Endothelial cell of umbilical vein (primary cell): ENCODE measurements at places on chromosomes 12 and 14. TPM values are rescaled to one million over a fixed set of nuclear protein-coding genes. Genes with fewer than 3 reads are reported as not detected.
A peak's percentile ranks its signal among the peaks of the same experiment; 100 is the strongest.

DNA sequence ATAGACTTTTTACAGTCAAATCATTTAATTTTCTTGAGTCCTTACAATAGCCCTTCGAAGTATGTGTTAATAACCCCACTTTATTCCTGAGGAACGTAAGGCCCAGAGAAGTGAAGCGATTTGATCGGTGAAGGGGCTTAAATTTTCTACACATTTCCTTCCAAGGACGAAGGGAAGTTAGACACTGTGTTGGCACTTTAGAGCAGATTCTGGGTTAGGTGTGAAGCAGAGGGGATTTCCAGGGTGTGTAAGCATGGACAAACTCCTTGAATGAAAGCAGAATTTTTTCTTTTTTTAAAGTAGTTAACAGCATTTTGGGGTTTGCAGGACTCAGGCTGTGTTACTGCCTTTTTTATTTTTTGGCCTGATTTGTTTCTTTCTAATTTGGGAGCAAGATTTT is 38.9 kb downstream of the PRORP start:
- no peaks in the 10 kb centered on the region for H3K27me3 ChIP-seq
- peaks cover 24% of the 10 kb centered on the region for H3K4me1 ChIP-seq
- H3K4me3 ChIP-seq: no peak overlapping the region
- no peaks in the 10 kb centered on the region for H3K36me3 ChIP-seq
- DNase-seq: peak; percentile 28

DNA sequence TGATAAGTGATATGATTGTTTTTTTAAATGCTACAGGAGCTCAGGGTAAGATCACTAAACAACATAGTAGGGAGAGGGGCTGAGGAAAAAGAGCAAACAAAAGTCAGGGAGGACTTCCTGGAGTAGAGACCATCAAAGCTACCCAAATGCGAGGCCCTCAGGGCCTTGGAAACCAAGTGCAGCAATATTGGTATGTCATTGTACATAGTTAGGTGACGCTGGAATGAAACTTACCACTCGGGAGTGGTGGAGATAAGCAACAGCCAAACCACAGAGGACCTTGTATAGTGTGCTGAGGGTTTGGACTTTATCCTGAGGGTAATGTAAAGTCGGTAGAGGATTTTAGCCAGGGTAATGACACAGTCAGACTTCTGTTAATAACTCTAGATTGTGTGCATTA is 13.8 kb downstream of the KITLG start:
- no peak for DNase-seq
- no peak overlapping the region for H3K4me3 ChIP-seq
- H3K27me3 ChIP-seq: no peaks in the 10 kb centered on the region
- no peaks in the 10 kb centered on the region for H3K36me3 ChIP-seq
- no peak overlapping the region for H3K27ac ChIP-seq

The GNPTAB gene
- 14.7 and 15.6 TPM in 2 replicates for polyA plus RNA-seq

The KCNA5 gene
- polyA plus RNA-seq: not detected in 2 replicates

DNA sequence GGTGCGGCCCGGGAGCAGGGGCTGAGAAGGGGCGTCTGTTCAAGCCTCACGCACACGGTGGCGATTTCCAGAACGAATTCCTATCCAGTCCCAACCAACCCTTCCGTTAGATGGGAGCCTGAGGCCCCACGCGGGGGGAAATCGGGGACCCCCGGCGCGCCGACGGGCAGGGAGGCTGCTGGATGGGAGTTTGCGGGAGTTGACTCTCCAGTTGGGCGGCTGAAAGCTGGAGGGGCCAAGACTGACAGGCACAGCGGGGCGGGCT is 9.8 kb downstream of the EXOC3L4 start:
- H3K4me1 ChIP-seq: no peaks in the 10 kb centered on the region
- DNase-seq: no peak
- no peak overlapping the region for H3K4me3 ChIP-seq
- peaks cover 28% of the 10 kb centered on the region for H3K27me3 ChIP-seq

The TGFB3 gene
- 5.3 and 6.9 TPM in 2 replicates for polyA plus RNA-seq

- no peak overlapping the region for H3K4me3 ChIP-seq
- no peak overlapping the region for H3K27ac ChIP-seq
- DNase-seq: no peak
- H3K36me3 ChIP-seq: no peaks in the 10 kb centered on the region
- no peaks in the 10 kb centered on the region for H3K27me3 ChIP-seq
Observed at GRCh38 chr12:115543269-115543668, 734.2 kb downstream of the MED13L start.

The TAS2R10 gene
- polyA plus RNA-seq: 0.11 and 0.22 TPM in 2 replicates

DNA sequence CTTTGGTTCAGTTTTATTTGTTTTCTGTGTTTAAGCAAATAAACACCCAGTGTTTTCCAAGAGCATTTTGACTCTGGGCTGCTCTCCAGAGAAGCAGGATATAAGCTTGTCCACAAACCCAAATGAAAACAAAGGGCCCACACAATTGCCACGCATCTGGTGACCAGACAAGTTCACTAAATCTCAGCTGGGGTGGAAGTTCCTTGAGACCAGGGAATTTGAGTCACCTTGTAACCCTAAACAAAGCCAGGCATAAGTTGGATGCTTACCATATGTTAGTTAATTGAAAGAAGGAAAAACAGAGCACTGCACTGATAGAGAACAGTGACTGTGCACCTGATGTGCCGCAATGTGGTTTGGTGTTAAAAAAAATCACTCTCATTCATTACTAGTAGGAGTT is 1.6 kb upstream of the TXNRD1 start:
- no peaks in the 10 kb centered on the region for H3K36me3 ChIP-seq
- peaks cover 23% of the 10 kb centered on the region for H3K4me1 ChIP-seq
- no peak overlapping the region for H3K4me3 ChIP-seq
- DNase-seq: peak; percentile 36
- no peaks in the 10 kb centered on the region for H3K27me3 ChIP-seq
- no peak overlapping the region for H3K27ac ChIP-seq

GRCh38 chr14:61575551-61576150 is 119.7 kb upstream of the HIF1A start:
- H3K27ac ChIP-seq: no peak overlapping the region
- no peaks in the 10 kb centered on the region for H3K36me3 ChIP-seq
- H3K27me3 ChIP-seq: no peaks in the 10 kb centered on the region
- H3K4me1 ChIP-seq: peaks cover 7% of the 10 kb centered on the region
- no peak for DNase-seq

GRCh38 chr14:22554498-22555383 is 34.3 kb downstream of the DAD1 start:
- H3K27me3 ChIP-seq: no peaks in the 10 kb centered on the region
- no peaks in the 10 kb centered on the region for H3K36me3 ChIP-seq
- no peak overlapping the region for H3K4me3 ChIP-seq
- no peak overlapping the region for H3K27ac ChIP-seq

DNA sequence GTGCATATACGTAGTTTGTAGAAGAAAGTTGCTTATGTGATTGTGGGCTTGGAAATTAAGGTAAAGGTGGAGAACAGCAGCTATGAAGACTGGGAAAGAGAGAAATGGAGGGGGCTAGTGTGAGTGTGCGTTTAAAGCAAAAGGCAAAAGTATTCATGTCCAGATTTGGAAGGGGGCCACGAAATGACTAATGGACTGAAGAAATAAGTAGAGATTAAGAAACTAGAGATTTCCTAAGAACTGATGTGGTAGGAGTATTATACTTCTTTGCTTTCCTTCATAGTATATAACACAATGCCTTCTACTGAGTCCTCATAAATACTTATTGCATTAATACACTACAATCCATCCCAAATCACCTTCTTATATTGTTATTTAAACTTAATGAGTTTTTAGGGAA is 298.6 kb upstream of the NOVA1 start:
- no peaks in the 10 kb centered on the region for H3K4me1 ChIP-seq
- no peak for DNase-seq
- no peak overlapping the region for H3K4me3 ChIP-seq
- H3K36me3 ChIP-seq: no peaks in the 10 kb centered on the region
- H3K27me3 ChIP-seq: no peaks in the 10 kb centered on the region

DNA sequence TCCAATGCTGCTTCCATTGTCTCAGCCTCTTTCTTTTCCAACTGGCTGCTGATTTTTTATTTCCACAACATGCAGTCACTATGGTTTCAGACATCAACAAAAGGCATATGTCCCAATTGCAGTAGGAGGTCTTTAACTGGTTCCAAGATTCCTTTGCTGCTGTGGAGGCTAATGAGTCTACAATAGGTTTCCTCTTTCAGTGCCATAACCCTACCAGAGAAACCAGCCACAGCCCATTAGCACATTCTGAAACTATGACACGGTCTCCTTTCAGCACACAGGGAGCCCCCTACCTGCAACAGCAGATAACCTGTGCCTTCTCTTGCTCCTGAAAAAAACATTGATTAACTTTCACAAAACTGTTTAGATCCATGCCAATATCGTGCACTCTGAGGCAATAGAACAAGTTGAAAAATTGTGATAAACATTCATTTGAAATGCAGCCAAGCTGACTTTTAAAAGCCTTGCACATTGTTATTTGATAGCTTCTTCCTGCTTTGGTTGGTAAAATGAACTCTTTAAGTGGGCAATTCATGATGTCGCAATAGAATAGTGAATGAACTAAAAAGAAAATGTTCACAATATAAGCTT is 32.4 kb downstream of the PLEKHG7 start:
- H3K4me1 ChIP-seq: peaks cover 4% of the 10 kb centered on the region
- peaks cover 2% of the 10 kb centered on the region for H3K27me3 ChIP-seq
- no peaks in the 10 kb centered on the region for H3K36me3 ChIP-seq

- no peaks in the 10 kb centered on the region for H3K27me3 ChIP-seq
- no peak overlapping the region for H3K4me3 ChIP-seq
- H3K36me3 ChIP-seq: no peaks in the 10 kb centered on the region
Observed at GRCh38 chr12:39343665-39344064, 99.3 kb downstream of the KIF21A start.

DNA sequence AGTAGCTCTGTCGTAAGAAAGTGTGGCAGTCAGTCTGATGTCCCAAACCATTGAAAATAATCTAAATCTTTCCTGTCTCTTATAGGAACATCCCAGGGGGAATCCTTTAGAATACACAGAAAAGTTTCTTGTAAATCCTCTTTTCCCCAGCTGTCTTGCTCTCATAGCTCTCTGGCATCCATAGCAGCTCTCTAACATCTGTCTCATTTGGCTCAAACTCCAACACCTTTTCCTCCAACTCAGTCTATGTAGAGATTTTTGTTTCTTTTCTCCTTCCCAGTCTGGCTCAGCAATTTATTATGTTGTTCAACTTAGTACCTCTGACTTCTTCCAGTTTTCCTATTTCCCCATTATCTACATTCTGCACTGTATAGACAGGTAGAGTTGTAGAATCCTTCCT is 84.4 kb upstream of the NEDD1 start:
- H3K4me3 ChIP-seq: no peak overlapping the region
- no peak for DNase-seq
- no peaks in the 10 kb centered on the region for H3K36me3 ChIP-seq
- H3K27me3 ChIP-seq: no peaks in the 10 kb centered on the region
- H3K27ac ChIP-seq: no peak overlapping the region

DNA sequence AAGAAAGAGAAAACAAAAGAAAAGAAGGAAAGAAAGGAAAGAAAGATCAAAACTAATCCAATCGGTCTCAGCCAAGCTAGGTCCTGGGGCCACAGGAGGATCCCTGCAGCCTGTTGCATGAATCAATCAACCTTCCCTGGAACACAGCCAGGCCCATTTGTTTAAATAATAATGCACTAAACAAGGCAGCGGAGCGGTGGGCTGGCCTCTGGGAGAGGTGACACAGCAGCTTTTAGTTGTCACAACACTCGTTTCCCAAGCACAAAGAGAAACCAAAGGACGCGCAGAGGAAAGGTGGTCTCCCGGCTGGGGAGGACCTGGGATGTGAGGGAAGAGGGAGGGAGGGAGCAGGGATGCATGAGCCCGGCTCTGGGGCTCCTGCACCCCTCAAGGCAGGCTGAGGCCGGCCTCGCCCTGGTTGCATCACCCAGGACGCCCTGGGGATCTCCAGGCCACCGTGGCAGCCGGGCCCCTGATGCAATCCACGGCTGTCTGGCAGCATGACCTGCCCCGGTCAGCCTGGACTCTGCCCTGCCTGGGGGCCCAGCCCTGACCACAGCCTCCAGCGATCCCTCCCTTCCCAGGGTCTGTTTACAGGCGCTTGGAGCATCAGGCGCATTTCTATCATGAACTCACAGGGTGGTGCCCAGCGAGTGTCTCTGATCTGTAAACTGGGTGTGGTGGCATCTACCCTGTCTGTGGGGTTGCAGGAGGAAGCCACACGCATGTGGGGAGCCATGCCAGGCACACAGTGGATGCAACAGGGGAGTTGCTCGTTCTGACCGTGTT is 32.5 kb downstream of the MMP17 start:
- peak; percentile 10 for DNase-seq
- no peaks in the 10 kb centered on the region for H3K36me3 ChIP-seq
- no peaks in the 10 kb centered on the region for H3K4me1 ChIP-seq
- H3K27me3 ChIP-seq: no peaks in the 10 kb centered on the region

GRCh38 chr12:43973993-43974392 is 138.1 kb downstream of the TMEM117 start:
- no peak overlapping the region for H3K27ac ChIP-seq
- H3K27me3 ChIP-seq: no peaks in the 10 kb centered on the region
- DNase-seq: peak; percentile 13

The KLRG1 gene
- polyA plus RNA-seq: 13.1 and 15.9 TPM in 2 replicates

DNA sequence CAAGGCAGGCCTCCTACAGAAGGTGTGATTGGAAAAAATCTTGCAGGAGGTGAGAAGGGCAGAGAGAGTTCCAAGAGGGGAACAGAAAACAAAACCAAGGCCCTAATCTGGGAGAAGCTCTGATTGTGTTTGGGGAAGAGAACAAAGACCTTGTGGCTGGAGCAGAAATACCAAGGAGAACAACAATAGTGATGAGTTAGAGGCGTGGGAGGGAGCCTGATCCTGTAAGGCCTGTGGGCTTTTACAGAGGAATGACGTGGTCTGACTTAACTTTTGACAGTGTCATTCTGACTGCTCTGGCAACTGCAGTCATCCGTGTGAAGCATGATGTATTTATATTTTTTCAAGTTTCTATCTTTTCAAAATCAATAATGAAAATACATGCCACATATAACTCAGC is 200.6 kb downstream of the ANO4 start:
- H3K4me3 ChIP-seq: no peak overlapping the region
- no peaks in the 10 kb centered on the region for H3K36me3 ChIP-seq
- H3K27me3 ChIP-seq: no peaks in the 10 kb centered on the region
- no peak overlapping the region for H3K27ac ChIP-seq
- DNase-seq: no peak
- no peaks in the 10 kb centered on the region for H3K4me1 ChIP-seq

DNA sequence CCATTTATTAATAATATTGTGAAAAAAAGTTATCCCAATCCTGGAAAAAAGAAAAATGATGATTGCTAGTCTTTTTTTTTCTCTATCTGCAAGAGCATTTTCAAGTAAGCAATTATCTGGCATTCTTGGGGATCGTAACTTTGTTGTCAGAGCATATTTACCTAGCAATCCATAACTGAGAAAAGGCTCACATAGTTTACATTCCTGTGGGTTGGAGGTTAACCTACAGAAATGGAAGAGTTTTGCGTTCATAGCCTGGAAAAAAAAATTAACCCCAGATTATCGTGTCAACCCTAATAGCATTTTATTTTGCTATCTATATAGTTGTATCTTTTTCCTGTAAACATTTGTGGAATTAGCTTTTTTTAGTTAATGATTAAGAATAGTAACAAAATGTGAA is 292.3 kb downstream of the DAD1 start:
- peaks cover 18% of the 10 kb centered on the region for H3K27me3 ChIP-seq
- H3K27ac ChIP-seq: no peak overlapping the region
- peaks cover 6% of the 10 kb centered on the region for H3K4me1 ChIP-seq
- no peak for DNase-seq
- H3K4me3 ChIP-seq: no peak overlapping the region
- no peaks in the 10 kb centered on the region for H3K36me3 ChIP-seq

- peaks cover 4% of the 10 kb centered on the region for H3K27me3 ChIP-seq
- H3K4me1 ChIP-seq: no peaks in the 10 kb centered on the region
- H3K36me3 ChIP-seq: no peaks in the 10 kb centered on the region
- no peak for DNase-seq
- no peak overlapping the region for H3K27ac ChIP-seq
- no peak overlapping the region for H3K4me3 ChIP-seq
Observed at GRCh38 chr12:56769868-56770267, 6.7 kb downstream of the HSD17B6 start.

GRCh38 chr12:60684988-60685655 is 1089.3 kb downstream of the SLC16A7 start:
- no peak overlapping the region for H3K4me3 ChIP-seq
- H3K27ac ChIP-seq: no peak overlapping the region
- no peaks in the 10 kb centered on the region for H3K4me1 ChIP-seq
- H3K27me3 ChIP-seq: no peaks in the 10 kb centered on the region
- no peaks in the 10 kb centered on the region for H3K36me3 ChIP-seq
